ENCODE measurements at places on chromosomes 2 and 18.

- DNase-seq = no peak
Measured at GRCh38 chr2:21633911-21634310, 510.1 kb downstream of the TDRD15 start.

- no peak for DNase-seq
Measured at GRCh38 chr2:177467646-177468045, 75.1 kb downstream of the AGPS start.

- no peak for DNase-seq
Measured at GRCh38 chr2:26843041-26843440, 4.9 kb upstream of the DPYSL5 start.

DNA sequence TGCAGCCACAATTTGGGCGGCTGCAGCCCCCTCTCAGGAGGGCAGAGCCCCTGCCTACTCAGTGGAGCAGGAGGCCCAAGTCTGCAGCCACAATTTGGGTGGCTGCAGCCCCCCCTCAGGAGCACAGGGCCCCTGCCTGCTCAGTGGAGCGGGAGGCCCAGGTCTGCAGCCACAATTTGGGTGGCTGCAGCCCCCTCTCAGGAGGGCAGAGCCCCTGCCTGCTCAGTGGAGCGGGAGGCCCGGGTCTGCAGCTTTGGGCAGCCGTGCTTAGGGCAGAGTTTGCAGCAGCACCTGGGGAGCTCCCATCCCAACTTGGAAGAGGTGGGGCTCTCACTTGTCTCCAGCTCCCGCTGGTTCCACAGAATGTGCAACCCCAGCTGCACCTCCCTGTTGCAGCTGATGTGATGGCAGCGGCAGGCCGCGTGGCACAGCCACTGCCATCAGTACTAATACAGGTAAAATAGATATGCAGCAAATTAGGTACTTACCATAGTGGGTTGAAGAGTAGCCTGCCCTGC is 99.4 kb downstream of the TWIST2 start:
- no peak for DNase-seq

DNA sequence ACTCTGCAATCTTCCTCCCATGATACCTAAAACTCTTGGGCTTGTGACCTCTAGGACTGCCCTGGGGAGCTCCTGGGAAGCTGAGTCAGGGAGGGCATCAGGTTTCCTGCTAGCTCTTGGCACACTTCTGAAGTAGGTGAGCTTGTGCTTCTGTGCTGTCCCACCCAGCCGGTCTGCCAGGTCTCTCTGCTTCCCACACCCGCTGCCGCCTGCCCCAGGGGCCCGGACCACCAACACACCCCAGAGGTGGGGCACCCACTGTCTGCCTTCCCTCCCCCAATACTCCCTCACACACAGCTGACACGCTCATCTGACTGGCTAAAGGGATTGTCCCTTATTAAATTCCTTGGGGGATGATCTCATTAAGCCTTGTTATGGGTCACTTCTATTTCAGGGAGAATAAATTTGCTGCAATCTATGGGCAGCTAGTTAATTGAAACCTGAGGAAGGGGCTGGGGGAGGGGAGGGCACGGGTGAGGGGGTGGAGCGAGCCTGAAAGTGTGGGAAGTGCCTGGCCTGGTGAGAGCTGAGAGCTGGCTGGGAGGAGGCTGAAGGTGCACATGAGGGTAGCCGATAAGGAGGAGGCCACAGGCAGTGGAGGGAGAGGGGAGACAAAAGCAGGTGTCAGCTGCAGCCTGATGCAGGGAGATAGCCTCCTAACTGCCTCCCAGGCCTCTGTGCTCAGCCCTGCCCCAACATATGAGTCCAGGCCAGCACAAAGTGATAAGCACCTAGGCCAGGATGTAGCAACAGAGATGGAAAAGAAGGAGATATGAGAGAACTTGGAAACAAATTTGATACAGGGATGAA is 48.8 kb downstream of the HAUS1 start:
- no peak for DNase-seq

DNA sequence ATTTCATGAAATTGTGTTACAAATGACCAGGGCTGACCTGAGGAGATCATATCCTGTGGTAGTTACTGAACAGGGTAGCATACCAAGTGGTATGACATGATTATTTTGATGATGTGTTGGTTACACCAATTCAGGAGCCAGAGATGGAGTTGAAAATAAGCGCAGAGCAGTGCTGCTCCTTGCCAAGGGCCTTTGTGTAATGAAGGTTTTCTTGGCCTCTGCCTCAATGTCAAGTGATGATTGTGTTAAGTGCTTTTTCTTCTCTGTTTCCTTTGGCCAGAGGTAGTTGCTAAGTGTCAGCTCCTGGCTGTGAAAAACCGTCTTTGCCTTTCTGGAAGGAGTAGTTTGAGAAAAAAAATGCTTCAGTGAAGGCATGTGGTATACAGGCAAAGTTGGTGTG is 131.2 kb downstream of the CERS6 start:
- DNase-seq = peak; percentile 14
